ENCODE measurements at places on chromosomes 5 and 9.
A peak's percentile ranks its signal among the peaks of the same experiment; 100 is the strongest.

- no peak for DNase-seq
Observed at GRCh38 chr5:118557251-118557661, 431.1 kb downstream of the DTWD2 start.

- no peak for DNase-seq
Observed at GRCh38 chr5:94361832-94362796, 256.3 kb downstream of the KIAA0825 start.

GRCh38 chr5:33041586-33041985 lies 330.5 kb downstream of the NPR3 start:
- no peak for DNase-seq

DNA sequence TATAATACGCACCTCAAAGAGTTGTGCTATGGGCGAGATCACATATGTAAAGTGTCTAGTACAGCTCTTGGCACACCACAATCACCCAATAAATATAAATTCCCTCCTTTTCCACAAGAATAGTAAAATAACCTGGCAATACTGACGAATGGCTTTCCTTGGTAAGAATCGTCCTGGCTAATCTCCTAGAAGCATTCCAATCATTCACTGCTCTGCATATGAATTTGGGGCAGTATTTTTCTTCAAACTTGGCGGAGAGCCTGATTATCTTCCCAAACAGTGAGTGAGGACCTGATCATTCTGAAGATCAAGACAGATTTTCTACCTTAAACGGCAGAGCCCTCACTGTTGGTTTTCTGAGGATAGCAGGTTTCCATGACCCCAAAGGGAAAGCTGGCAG lies 96.0 kb downstream of the TMEM215 start:
- no peak for DNase-seq

GRCh38 chr5:8945972-8946371 lies 599.9 kb downstream of the SEMA5A start:
- no peak for DNase-seq

DNA sequence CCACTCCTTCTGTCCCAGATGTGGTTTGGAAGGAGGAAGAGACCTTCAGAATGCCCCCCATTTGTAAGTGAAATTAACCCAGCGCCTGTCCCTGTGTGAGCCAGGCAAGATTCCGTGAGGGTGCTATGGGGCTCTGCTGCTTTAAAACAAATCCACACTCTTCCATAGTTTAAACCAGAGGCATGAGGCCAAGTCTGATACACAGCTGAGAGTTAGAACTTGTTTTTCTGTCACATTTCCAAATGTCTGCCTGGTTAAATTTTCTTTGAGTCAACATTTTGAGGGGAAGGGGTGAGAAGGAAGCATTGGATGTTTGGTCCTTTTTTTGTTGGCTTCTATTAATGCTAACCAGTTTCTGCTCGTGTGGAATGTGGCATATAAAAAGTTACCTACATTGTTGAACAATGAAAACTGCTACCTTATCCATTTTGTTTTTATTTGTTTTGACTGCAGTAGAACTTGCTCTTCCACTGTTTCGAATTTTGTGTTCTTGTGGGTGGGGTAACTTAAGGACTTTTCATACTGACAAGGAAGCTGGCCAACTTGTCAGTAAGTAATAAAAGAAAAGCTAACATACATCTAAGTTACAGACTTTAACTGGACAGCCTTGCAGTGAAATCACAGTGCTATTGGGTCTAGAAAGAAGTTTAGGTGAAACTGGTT lies 12.9 kb downstream of the RGMB start:
- no peak for DNase-seq

DNA sequence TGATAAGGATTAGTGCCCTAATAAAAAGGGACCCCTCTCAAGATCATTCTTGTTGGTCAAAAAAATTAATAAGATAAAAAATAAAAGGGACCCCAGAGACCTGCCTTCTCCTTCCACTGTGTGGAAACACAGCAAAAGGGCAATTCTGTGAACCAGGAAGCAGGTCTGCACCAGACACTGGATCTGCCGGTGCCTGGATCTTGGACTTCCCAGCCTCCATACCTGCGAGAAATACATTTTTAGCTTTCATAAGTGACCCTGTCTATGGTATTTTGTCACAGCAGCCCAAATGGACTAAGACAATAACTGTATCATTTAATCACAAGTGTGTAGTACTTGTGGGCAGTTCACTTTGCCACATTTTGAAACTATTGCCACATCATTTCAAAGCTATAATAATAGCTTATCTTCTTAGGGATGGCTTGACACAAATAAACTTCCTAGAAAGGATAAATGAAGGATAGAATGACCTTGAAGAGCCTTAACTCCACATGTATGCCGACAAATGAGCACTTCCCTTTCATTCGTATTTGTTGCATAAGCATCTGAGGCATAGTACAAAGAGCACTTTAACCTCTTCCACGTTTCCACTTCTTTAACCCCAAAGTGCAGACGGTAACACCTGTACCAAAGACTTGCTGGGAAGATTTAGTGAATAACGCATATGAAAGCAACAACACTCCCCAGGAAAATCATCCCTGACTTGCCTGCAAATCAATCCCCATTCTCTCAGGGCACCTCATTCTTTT lies 336.5 kb downstream of the RFX3 start:
- DNase-seq = no peak

- no peak for DNase-seq
Observed at GRCh38 chr5:40687321-40687720, 7.6 kb downstream of the PTGER4 start.

DNA sequence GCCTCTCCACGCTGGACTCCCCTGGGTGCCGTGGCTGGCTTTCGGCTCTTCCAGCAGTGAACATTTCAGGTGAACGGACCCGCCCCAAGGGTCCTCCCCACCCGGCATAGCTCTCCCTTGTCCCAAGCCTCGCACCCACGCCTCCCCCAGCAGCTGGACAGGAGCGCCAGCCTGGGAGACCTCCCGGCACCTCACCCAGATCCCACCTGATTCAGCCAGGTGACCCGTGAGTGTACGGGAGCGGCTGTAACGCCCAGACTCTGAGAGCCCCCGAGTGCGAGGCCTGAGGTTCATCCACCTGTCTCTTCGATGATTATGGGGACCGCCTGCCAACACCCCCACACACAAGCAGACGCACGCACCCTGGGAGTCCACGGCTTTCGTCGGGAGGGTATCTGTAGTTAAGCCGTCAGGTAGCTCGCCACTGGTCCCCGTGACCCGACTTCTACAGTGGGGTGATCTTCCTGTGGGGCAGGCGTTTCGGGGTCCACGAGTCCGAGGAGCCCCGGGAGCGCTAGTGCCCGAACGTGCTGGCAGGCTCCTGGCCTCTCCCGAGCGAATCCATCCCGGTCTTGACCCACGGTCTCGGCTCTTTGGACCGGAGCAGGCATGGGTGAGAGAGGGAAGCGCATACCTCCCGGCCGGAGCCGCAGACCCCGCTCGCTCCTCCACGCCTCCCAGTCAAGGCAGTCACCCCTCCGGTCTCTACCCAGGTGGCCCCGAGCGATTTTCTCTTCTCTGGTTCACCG lies 14.9 kb downstream of the TRIM7 start:
- no peak for DNase-seq

DNA sequence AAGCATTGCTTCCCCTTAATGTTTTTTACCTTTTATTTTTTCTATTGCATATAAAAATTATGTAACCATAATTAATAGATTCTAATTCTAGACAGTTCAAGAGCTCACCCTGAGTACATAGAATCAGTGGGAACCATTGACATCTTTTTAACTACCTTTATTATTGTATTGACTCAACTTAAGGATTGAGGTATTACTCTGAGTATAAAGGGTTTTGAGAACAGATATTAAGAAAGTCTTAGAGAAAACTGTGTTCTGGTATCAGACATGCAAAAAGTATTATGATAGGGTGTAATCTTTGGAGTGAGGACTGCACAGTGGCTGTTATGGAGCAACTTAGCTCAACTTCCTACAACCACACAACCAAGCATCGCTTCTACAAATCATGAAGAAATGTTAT lies 8.9 kb downstream of the SPEF2 start:
- no peak for DNase-seq

GRCh38 chr5:50710838-50711237 lies 44.4 kb downstream of the PARP8 start:
- DNase-seq = no peak

GRCh38 chr5:89996335-89996734 lies 413.2 kb downstream of the CETN3 start:
- DNase-seq = no peak

- no peak for DNase-seq
Observed at GRCh38 chr9:4318741-4319140, 18.9 kb upstream of the GLIS3 start.

- DNase-seq = peak; percentile 29
Observed at GRCh38 chr5:135010502-135011354, 23.3 kb downstream of the PITX1 start.

DNA sequence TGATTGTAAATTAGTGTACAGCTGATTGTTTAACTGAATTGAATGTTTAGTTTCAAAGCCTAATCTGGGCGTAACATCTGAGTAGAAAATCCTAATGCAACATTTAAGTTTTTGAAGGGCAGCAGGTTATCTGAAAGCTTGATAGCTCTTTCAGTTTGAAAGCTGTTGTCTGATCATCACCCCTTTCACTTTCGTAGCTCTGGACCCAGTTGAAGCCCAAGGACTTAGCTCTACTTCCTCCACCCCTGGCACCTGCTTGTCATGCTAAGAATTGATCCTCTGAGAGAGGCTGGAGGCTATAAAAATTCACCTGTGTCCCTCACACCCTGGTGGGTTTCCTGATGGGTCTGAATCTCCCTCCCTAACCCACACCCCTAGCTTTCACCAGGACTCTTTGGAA lies 86.0 kb downstream of the ZFAND5 start:
- no peak for DNase-seq

DNA sequence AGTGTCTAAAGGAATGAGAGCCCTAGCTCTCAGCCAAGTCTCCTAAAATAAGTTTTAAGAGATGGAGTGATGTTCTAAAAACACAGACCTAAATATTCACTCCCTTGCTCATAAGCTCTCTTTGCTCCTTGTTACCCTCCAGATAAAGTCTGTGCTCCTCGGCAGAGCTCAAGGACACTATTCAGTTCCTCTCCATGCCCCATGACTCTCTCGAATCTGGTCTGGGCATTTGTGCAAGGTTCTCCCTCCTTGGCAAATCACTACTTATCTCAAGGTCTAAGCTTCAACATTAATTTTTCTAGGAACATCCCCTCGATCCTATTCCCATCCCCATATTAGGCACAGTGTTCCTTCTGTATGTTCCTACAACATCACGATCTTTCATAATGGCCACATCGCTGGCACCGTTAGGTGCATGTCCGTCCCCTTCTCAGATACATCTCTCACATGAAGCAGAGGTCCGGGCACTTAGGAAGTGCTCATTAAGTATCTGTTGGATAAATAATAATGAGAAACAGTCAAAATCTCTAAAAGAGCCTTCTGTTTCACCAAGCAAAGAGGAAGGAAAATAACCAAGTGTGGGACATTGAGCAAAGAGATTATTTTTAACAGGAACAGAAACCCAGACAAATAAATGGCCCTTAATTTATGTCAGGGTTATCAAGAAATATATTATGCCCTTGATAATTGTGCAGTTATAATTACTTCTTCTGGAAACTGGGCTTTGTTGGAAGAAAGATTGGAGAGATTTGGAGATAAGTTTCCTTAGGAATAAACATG lies 85.9 kb upstream of the HTR4 start:
- DNase-seq = no peak

GRCh38 chr5:41790038-41790776 lies 80.0 kb downstream of the OXCT1 start:
- no peak for DNase-seq

GRCh38 chr5:73380041-73380440 lies 68.5 kb downstream of the FOXD1 start:
- no peak for DNase-seq
